Activated CD8-positive, alpha-beta memory T cell treated with anti-CD3 and anti-CD28 coated beads for 4 hours (primary cell): ENCODE measurements at places on chromosomes 3 and 15.

DNA sequence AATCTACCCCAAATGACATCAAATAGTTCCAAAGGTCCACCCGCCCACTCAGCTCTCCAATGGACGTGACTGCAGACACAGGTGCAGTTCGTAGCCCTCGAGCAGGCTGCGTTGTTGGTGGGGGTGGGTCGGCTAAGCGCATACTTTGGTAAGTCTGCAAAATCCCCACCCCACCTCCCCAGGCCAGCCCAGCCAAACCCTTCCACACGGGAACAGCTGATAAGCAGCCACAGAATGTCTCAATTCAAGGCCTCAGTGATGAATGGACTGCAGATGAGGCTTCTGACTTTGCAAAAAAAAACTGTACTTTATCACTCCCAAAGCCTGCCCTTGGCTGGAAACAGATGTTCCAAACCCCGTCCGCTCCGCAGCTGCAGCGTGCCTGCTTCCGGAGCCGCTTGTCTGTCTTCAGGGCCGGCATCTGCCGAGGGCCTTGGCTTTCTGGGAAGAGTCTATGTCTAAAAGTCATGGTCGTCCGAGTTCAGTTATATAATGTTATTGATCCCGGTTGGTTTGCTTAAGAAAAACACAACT, 38.2 kb downstream of the PCSK6 start:
- no peak for DNase-seq

GRCh38 chr3:175726228-175726627, 867.1 kb downstream of the NAALADL2 start:
- no peak for DNase-seq

DNA sequence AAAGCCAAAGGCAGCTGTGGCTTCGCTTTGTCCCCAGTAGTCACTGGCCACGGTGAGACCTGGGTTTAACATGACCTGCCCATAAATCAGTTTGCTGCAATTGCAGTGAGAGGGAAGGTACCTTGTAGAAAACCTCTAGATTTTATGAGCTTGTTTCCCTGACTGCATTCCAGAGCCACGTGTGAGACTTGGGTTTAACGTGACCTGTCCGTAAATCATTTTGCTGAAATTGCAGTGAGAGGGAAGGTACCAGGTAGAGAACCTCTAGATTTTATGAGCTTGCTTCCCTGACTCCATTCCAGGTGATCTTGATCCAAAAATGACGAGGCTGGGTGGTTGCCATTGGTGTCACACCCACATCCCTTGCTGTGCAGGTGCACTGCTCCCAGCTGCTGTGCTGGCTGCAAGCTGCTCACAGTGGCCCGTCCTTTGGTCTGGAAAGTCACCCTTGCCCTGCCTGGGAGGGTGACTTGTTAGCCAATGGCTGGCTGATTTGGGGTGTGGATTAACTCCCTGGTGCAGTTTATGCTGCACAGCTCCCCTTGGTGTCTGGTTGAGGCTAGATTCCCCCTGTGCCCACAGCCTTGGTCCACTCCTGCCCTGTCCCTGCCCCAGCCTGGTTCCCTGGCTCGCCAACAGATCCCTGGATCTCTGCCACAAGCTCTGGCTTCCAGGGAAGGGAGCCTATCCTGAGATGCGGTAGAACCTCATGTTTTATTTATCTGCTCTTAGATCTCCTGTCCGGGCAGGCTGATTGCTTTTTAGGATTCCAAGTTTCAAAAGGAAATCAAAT, 192.7 kb upstream of the CTDSPL start:
- DNase-seq = no peak

GRCh38 chr3:172513488-172513887, 9.7 kb downstream of the TNFSF10 start:
- no peak for DNase-seq

DNA sequence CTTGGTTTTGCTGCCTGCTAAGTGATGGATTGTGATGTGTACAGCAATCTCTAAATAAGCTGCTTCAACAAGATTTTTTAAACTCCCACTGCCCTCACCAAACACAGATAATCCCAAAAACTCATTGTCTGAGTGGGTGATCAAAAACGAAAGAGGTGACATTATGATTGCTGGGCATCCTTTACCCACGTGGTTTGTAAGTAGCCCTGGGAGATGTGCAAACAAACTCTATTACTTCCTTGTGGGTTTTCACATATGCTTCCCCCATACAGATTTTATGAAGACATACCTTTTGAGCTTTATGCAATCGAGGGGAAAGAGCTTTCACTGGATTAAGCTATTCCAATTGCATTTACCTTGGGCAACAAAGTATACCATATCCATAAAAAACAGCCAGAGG, 1000.4 kb downstream of the FHIT start:
- DNase-seq = no peak

DNA sequence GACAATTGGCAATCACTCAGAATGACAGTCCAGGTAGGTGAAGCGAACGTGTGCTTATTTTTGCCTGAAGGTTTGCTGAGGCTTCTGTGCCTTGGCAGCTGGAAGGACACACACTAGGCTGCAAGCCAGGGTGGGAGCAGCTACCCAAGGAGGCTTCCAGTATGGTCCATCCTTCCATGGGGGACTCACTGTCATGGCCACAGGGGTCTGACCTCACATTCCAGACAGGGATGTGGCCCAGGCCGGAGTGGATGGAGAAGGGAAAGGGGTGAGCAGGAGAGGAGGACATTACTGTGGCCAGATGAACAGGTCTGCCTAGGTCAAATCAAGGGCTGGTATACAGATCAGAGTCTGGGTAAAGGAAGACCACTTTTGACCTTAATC, 247.7 kb downstream of the ADAMTS17 start:
- DNase-seq = no peak

- no peak for DNase-seq
These were observed 58.3 kb downstream of the EIF3J start for GRCh38 chr15:44595246-44595645.

- DNase-seq = no peak
These were observed 14.0 kb downstream of the VPS13C start for GRCh38 chr15:62046078-62046743.

DNA sequence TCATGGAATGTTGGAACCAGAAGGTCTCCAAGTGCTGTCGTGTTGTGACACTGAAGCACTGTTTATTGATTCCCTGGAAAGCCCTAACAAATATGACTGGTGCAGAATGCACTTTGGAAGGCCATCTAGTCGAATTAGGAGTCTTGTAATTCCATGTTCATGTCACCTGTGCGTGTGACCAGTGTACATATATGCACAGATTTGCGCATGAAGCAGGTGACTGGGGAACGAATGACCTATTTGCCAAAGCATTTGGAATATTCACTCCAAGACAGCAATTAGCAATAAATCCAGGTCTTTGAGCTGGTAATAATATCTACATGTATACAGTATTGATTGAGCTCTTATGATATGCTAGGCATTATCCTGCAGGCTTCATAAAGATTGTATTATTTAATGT, 177.5 kb upstream of the PFN2 start:
- no peak for DNase-seq

DNA sequence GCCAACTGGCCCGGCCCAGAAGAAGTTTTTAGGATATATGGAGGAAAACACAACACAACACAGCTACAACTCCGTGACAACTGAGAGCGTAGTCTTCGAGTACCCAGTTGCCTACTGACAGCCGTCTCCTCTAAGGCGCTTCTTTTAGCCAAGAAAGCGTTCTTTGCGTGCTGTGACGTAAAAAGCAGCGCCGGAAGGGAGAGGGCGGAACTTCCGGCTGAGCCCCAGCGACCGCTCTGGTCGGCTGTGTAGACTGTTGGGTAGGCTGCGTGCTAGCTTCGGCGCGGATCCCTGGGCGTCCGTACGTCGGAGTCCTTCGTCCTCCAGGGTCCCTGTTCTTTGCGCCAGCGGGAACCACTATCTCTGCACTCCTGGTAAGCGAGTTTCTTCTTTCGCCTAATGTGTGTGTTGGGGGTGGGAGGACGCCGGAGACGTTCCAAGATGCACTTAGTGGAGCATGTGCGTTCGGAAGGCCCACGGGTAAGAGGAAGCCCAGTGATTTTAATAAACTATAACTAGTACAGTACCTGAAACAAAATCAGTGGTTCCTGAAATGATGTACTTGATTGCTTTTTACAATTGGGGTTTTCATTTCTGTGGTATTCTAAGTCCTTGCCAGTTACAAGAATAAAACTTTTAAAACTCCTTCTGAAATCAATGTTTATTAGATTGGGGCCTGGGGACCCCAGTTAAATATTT, at the start of gene TRMT10C:
Gene TRMT10C (plus strand): TSS at position 239 of the 699 bp plus-strand sequence. CDS start 2,914 bp downstream, outside the sequence.
- peak; percentile 81 for DNase-seq

DNA sequence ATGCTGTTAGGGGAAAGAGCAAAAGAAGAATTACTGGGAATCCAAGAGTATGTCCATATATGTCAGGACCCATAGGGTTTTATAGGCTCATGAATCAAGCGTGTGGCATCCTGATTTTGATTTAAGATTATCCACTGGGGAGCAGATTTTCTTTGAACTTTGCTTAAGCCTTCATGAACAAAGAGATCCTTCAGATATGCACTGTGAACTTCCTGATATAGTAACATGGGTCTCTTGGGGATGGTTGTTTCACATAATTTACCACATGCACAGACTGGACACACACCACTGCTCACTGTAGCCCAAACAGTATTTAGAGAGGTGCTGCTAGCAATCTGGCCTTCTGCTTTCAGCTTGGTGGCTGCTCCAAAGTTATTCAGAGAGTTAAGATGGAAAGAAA, 200.9 kb upstream of the ZPLD1 start:
- DNase-seq = no peak

DNA sequence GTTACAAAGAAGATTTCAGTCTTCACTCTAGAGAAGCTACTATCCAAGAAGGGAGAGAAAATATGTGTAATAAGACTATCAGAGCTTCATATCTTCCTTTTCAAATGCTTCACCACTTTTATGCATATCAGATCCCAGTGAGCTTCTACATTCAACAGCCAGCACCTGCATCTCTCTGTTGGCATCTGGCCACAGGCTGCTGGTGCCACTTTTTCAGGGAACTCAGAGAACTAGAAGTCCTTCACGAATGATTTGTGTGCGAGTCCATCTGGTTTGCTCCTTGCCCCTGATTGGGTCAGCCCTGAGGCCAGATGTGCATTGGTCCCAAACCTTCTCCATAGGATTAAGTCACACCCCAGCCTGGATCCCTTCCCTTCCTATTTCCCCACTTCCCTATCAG, 22.1 kb downstream of the SNTN start:
- DNase-seq = no peak

DNA sequence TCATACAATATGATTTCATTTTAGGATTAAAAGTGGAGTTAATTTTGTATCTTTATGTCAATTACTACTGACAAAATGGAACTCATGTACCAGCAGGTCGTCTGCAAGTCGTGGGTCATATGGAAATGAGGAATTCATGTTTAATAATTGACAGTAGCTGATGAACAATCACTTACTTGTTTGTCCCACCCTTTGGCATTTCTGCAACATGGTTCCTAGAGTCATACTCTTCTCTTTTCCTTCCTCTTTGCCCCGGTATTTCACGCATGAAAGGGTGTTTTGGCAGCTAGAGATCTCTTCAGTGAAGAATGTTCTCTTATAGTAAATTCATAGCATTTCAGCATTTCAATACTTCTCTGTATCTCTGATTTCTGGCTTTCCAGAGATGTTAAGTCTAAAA, 133.3 kb upstream of the SLC24A5 start:
- no peak for DNase-seq

- no peak for DNase-seq
These were observed 49.4 kb downstream of the CHCHD6 start for GRCh38 chr3:126753191-126754160.

DNA sequence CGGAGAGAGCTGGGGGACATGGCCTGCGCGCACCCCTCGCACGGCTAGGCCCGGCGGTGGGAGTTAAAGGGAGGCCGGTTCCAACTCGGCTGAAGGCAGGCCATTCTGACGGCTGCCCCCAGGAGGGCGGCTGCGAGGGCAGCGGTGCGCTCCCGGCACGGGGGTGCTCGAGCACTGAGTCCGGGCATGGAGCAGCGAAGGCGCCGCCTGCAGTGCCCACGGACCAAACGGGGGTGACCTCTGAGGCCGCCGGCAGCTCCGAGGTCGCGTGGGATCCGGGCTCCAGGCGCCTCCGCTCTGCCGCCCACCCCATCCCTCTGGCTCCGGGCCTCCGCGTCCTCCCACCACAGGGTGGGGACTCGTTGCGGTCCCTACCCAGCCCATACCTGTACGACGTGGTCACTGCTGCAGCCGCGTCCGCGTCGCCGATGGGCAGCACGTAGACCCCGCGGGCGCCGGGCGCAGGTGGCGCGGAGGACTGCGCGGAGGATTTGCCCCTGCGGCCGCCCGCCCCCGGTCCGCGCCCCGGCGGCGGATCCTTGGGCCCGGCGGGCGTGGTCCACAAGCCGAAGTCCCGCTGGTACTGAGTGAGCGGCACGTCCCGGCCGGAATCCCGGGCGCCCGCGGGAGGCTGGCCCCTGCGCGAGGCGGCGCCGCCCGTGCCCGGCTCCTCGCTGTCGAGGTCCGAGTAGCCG, 469 bp downstream of the MAP6D1 start:
- DNase-seq = no peak

DNA sequence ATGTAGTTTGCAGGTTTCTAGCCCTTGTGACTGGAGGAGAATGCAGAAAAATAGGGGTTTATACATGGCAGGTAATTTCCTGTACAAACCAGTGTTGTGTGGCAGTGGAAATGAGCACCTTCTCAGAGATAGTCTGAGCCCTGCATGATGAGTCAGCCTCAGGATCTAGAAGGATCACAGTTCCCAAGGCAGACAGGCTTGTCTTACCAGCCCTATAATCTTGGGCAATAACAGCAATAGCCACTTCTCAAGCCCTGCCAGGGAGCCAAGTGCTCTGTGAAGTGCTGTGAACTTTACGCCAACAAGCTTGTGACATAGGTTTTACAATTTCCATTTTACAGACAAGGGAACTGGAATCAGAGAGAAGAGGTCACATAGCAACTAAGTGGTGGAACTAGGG, 89.4 kb downstream of the CD47 start:
- no peak for DNase-seq

DNA sequence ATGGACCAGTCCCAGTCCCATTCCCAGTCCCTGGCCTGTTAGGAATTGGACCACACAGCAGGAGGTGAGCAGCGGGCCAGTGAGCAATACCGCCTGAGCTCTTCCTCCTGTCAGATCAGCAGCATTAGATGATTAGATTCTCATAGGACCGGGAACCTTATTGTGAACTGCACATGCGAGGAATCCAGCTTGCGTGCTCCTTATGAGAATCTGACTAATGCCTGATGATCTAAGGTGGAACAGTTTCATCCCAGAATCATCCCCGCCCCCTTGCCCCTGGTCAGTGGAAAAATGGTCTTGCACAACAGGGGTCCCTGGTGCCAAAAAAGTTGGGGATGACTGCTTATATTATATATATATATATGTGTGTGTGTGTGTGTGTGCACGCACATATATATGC, 63.1 kb downstream of the IFT57 start:
- DNase-seq = no peak

DNA sequence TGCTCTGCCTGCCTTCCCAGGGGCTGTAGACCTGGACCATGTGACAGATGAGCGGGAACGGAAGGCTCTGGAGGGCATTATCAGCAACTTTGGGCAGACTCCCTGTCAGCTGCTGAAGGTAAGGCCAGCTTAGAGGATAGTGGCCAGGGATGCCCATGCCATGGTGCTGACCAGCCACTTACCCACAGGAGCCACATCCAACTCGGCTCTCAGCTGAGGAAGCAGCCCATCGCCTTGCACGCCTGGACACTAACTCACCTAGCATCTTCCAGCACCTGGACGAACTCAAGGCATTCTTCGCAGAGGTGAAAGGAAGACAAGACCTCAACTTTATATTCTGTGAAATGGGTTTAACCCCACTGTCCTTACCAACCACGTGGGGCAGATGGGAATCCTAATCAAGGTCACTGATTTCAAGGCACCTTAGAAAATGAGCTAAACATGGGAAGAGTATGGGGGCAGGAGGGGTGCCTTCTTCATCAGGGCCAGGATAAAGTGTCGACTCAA, 26.7 kb downstream of the NBEAL2 start:
- DNase-seq = no peak

- no peak for DNase-seq
These were observed 22.0 kb upstream of the RBSN start for GRCh38 chr3:15120986-15121385.
